NCI-H2171 (cell line): ENCODE measurements at places on chromosomes 3 and 15.

- no peak for DNase-seq
Measured at GRCh38 chr3:192819001-192819569, 91.7 kb upstream of the FGF12 start.

- no peak for DNase-seq
Measured at GRCh38 chr3:53242155-53242554, 13.7 kb downstream of the TKT start.

DNA sequence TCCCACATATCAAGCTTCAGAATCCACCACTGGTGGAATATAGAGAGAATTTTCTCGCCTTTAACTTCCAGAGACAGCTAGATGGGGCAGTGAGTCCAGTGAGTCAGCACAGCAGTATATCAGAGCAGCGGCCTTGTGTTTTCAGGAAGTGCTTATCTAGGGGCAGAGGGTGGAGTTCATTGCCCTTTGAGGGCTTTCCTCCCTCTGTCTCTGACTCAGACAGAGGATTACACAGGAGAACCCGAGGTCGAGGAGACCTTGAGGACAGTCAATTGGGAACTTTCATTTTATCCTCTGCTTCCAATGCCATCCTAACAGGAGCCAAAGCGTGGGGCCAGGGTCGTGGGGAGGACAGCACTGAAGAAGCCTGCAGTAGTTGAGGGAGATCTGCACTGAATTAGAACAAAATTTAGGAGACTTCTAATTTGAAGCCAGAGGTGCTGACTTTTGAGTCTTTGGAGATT, 109.6 kb upstream of the UMPS start:
- DNase-seq: no peak

DNA sequence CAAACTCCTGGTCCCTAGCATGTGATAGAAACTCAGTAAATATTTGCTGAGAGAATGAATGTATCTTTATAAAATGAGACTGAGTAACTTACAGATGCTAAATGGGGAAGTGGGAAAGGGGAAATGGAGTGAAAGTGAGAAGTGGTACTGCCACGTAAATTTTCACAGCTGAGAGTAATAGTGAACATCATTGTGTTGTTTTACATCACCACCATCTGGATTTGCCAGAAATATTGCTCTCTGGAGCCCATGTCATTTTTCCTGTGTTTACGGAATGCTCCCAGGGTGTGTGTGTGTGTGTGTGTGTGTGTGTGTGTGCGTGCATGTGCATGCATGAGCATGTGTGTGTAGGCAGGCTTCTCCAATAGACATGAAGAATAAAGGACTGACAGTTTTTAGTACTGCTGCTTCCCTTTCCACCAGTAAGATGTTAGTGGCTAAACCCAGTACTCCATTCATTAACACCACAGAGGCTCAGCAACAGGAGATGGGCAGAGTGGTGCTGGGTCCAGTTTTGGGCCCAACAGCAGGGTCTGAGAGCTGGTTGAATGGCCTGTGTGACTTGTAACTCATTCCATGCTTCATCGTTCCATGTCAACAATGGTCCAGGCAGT, 57.3 kb downstream of the DIPK2A start:
- no peak for DNase-seq

- no peak for DNase-seq
Measured at GRCh38 chr15:90711842-90712241, 5.3 kb upstream of the BLM start.

GRCh38 chr15:96338766-96339618, 8.5 kb downstream of the NR2F2 start:
- no peak for DNase-seq
